Stimulated activated CD8-positive, alpha-beta memory T cell treated with anti-CD3 and anti-CD28 coated beads, Interleukin-15, amount 100 ng/mL, for 1 hour (primary cell): ENCODE measurements at places on chromosomes 2 and 18.

DNA sequence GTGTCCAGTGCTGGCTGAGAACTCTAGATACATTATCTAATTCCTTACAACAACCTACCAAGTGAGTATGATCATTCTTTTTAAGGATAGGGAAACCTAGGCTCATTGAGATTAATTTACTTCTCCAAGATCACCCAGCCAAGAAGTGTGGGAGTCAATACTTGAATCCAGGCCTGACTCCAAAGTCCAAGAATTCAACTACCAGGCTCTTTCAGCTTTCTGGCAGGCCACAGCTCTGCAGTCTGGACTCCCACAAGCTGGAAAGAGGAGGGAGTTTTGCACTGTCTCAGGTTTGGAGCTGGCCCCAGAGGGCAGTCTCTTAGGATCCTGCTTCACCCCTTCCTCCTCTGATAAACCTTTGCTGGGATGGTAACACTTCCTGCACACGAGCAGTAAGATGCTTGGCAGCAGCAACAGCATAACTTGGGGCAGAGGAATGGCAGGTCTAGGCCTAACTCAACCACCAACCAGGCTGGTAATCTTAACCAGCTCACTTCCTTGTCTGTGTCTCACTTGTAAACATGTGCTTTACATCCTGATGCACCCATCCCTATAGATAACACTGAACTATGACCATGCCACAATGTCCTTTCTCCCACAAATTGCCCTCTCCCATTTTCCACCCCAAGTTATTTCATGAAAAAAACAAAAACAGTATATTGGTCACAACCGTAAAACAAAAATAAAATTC lies 111.1 kb upstream of the ACAA2 start:
- DNase-seq: no peak

GRCh38 chr2:190922376-190922775 lies 41.8 kb downstream of the GLS start:
- DNase-seq: no peak

DNA sequence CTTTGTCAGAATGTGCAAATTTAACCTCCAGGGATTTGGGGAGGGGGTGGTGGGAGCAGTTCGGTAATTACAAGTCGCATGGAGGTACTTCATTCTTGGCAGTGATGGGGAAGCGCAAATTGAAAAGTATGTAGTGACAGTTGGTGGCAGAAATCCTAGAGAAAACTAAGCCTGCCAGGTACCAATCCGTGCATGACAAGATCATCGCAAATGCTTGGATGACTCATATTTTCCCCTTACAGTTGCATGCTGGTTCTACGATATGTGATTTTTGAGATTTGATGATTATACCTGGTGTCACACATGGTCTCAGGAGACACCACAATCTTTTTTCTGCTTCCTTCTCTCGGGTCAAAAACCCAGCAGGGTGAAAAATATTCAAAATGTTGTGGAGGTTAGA lies 479.7 kb upstream of the ID2 start:
- DNase-seq: no peak

- no peak for DNase-seq
Observed at GRCh38 chr2:5877360-5877759, 185.2 kb downstream of the SOX11 start.

GRCh38 chr2:116696223-116696622 lies 1118.3 kb upstream of the DDX18 start:
- DNase-seq: no peak
